ENCODE measurements at places on chromosomes 6 and 20. TPM values are rescaled to one million over a fixed set of nuclear protein-coding genes. Genes with fewer than 3 reads are reported as not detected.

Gene SPEF1
- not detected for total RNA-seq

DNA sequence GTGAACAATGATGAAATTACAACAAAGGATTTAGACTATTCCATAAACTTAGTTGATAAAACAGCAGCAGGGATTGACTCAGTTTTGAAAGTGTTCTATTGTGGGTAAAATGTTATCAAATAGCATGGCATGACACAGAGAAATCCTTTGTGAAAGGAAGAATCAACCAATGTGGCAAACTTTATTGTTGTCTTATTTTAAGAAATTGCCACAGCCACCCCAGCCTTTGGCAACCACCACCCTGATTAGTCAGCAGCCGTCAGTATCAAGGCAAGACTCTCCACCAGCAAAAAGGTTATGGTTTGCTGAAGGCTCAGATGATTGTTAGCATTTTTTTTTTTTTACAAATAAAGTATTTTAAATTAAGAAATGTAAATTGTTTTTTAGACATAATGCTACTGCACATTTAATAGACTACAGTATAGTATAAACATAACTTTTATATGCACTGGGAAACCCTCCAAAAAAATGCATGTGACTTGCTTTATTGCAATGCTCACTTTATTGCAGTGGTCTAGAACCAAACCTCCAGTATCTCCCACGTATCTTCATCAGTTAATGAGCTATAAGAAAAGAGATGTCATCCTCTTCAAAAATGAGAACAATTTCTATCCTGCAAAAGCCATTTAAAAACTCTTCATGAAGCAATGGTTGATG is 162.7 kb downstream of the SOBP start:
- no peak for DNase-seq

DNA sequence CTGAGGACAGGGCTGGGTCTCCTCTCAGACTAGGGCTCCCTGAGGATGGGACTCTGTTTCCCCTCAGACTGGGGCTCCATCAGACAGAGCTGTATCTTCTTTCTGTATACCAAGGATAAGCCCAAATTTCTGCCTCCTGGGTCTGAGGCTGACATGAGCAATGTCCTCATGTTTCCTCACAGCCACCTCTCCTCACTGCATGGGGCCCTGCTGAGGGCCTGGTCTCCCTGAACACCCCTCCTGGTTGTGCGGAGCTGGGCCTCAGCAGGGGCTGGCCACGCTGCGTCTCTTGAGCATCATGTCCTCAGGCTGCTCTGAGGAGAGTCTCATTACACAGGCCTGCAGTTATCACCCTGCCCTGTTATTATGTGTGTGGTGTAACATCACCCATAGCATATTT is 144.6 kb downstream of the LRFN2 start:
- no peak for DNase-seq

DNA sequence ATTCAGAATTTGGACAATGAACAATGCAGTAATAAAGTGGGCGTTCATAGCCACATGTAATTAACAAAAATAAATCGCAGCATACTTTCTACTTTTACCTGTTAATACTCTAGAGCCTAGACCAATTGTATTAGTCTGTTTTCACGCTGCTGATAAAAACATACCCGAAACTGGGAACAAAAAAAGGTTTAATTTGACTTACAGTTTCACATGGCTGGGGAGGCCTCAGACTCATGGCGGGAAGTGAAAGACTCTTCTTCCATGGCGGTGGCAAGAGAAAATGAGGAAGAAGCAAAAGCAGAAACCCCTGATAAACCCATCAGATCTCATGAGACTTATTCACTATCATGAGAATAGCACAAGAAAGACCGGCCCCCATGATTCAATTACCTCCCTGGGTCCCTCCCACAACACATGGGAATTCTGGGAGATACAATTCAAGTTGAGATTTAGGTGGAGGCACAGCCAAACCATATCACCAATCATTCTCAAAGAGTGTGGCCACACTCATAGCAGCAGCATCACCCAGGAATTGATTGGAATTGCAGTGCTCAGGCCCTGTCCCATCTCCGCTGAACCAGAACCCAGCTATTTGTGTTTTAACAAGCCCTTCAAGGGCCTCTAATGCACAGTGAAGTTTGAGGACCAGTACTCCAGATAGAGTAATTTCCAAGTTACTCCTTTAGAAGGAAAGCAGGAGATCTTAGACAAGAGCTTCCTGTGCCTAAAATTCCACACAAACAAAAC is 650.0 kb downstream of the KIF16B start:
- no peak for DNase-seq

Gene SNX14
- total RNA-seq = 79.0 TPM

Gene WFDC10B
- not detected for total RNA-seq

Gene MMP24
- total RNA-seq = 1.1 TPM

DNA sequence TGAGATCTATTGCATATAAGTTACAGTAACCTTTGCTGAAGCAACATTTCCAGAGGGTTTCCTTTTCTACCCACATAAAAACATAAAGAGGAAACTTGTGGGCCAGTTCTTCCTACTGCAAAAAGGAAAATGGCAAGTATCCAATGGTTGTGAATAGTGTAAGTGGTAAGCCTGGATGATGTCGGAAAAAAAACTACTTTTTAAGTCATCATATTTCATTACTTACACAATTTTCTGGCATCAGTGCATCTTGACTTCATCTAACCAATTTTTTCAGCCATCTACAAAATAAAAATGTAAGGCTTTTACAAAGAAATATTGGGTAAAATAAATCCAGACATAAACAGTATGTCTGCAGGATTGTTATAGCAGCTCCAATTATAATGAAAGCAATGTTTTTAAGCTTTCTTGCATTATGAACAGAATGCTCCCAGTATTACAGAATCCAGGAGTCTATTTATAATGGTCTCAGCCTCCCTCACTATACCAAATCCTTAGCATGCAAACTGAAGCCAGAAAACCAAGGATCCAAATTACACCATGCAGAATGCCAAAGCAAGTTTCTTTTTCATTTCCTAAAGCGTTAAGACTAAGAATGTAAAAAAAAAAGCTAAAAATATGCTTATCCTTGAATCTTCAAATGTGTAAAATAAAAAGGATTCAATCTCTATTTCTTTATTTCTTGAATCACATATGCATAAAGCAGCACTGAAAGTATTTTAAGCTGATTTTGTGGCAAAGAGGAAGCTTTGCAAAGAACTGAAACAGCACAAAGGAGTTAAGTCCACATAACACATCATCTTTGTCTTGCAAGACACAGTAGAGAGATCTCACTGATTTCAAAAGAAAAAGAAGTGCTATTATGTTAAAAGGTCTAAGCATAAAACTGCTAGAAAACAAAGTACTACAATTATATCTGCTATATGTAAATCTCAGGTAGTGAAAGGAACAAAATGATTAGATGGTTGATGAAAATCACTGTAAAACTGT is 126.8 kb upstream of the HMGCLL1 start:
- DNase-seq = no peak

GRCh38 chr6:147870506-147871110 is 362.1 kb downstream of the SAMD5 start:
- no peak for DNase-seq
